ENCODE measurements at places on chromosomes 13 and 19.

GRCh38 chr13:67515895-67516294, 285.8 kb upstream of the PCDH9 start:
- peak; percentile 32 for DNase-seq

DNA sequence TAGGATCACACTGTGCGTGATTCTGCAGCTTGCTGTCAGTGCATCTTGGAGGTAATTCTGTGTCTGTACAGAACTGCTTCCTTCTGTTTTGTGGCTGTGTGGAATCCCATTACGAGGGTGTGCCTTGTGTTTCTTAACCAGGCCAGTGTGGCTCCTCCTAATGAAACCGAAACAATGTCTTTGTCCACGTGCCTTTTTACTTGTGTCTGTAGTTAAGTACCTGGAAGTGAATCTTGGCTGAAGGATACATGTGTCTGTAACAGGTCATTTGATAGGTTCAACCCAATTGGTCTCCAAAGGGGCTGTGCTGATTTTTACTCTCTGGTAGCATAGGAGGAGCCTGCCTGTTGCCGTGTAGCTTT, 13.1 kb downstream of the NOP53 start:
- no peak for DNase-seq

DNA sequence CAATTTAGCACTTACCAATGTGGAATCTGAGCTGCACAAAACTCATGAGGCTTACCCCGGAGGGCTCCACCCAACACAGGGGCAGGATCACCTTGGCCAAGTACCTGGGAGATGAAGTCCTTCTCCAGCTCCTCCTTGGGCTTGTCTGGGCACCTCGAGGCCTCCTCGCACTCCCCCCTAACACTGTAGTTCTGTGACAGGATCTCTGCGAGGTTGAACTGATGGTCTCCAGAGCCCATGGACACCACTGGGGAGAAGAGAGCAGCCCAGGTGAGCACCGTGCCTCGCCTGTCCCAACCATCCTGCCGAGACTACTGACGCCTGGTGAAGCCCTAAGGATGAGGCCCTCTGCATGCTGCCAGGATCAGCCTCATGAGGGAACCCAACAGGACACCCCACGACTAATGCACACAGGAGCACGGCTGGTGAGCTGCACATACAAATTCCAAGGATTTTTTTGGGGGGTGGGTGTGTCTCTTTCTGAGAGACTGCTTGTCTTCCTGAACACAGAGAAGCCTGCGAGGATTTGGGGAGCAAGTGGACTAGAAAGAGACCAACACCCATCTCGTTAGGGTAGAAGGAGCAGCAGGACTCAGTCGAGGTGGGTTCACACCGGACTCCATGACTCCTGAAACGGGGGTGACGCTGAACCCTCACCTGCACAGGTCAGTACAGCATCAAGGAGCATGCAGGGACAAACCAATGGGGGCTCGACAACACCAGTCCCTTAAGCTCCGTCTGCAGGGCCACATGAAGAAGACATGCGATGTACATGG, 10.1 kb downstream of the MIER2 start:
- DNase-seq: no peak

DNA sequence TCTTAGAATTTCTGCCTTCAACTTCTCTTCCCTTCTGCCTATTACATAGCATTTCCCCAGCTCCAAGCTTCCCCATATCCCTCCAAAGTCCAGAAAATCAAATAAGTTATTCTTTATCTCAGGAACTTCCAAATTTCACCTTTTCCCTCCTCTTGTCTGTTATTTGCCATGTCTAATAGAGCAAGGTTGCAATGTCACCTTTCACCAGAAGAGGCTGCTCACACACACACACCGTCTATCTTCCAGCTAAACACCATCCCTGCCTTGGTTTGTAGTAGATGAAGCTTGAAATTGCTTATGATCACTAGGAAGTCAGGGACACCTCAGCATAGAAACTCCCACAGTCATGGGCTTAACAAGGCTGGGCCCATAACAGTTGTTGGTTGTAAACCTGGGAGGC, 48.4 kb downstream of the ZNRF4 start:
- DNase-seq: no peak

DNA sequence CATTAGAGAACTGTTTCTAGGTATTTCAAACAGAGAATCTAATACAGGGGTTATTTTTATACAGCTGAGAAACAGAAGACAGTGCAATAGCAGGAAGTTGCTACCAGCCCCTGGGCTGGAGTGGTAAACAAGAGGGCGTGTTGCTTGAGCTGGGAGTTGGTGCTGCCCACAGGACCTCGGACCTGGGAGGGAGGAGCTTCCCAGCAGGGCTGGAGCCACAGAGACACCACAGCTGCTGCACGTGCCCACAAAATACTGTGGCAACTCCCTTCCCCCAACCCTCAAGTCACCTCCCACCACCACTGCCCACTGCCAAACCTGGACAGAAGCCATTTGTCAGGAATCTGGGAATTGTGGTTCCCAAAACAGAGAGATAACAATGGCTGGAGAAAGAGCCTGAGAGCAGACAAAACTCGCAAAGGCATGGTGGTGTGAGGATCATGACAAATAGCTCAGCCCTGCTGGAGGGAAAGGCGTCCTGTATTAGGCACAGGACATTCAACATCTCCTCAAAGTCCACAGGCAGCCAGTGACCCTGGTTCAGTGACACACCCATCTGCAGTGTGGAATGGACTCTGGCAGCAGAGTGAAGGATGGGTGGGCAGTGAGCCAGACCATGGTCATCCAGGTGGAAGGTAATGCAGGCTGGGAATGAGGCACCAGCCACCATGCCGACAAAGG, 57.2 kb downstream of the SPATA13 start:
- no peak for DNase-seq

DNA sequence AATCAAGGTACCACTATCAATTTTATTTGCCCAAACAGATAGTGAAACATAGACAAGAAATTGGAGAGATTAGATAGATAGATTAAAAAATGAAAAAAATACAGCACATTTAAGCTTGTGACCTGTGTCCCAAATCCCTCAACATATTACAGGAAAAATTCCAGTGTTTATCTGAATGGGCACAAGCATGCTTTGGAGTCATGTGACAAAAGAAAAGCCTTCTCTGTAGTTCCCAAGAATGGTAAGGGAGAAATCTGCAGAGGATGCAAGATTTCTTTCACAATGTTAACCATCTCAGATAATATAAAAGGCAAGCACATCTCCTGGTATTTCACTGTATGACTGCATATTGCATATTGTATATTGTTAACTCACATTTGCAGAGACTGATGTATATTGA, 168.0 kb downstream of the PCDH9 start:
- DNase-seq: no peak

DNA sequence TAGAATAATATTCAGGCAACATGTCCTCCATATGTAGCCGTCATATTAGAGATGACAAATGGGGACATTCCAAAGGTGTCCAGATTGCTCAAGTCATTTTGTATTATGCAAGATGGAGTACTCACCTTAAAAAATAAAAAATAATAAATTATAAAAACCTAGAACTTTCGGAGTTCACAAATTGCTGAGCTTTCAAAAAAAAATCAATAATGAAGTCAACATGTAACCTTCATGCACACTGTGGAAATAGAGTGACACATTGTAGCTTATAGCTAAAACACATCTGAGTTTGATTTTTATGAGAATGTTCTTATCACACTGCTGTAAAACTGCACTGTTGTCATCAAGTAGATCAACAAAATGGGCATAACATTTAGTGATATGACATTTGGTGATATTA, 411.2 kb downstream of the GPC6 start:
- DNase-seq: no peak

- DNase-seq: no peak
Measured at GRCh38 chr13:100890645-100891044, 216.1 kb upstream of the TMTC4 start.

DNA sequence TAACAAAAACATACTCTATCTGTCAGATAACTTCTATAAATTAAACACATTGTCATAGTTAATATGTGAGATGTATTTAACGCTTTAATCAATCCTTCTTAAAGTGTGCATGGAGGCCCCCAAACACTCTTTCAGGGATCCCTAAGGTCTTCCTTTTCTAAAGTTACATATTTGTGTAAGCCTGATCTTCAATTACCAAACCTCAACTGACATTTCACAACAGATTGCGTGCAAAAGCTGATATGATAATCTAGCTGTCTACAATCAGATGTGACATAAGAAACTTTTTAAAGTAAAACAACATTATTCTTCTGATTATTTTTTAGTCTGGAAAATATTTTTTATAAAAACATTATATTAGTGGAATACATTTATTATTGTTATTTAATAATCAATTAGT, 1850.4 kb downstream of the OLFM4 start:
- DNase-seq: no peak

GRCh38 chr13:50934735-50935435, 25.3 kb downstream of the RNASEH2B start:
- DNase-seq: no peak

- DNase-seq: no peak
Measured at GRCh38 chr19:3696660-3696995, 3.6 kb downstream of the PIP5K1C start.

DNA sequence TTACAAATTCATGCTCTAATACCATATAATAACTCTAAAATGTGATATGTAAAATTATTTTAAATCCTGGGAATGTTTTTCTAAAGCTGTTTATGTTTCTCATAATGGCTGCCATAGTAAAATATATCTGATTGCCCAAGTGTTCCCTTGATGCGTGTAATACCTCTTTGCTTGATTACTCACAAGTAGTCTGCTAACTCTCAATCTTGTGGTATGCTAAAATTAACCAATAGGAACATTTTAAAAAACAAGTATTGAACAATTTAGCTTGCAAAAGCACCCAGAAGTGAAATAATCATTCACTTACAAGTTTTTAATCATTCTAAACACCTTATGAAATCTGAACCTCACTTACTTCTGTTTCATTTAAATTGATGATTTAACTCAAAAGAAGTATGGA, 386.0 kb upstream of the ATXN8OS start:
- no peak for DNase-seq

- DNase-seq: no peak
Measured at GRCh38 chr13:108924541-108924940, 295.1 kb downstream of the MYO16 start.

DNA sequence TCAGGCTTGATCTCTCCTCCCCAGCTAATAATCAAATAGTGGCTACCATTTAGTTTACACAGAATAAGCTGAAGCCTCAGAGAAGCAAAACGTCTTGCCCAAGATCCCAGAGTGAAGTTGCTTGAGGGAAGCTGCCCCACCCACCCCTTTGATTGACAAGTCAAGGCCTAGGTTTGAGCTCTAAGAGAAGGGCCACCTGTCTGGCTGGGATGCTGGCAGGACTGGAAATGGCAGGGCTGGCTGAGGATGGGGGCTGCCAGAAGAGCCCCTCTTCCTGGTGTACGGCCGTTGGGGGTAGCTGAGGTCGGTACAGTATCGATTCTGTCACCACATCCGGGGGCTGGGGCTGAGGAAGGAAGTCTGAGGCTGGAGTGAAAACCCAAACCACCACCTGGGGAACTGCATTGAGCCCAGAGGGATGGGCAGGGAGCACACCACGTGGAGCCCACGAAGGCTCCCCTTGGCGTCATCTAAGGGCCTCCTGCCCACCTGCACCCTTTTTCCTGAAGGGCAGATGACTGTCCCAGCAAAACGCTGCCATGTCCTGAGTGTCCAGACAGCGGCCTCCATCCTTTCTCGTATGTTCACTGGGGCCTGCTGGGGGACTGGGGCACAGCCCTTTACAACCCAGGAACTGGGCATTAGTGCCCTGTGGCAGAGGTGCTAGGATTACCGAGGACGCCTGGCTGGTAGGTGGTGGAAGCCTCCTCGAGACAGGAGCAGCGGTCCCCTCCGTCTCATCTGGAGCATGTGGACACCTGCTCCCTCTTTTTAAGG, 1.4 kb upstream of the PRKD2 start:
- no peak for DNase-seq

DNA sequence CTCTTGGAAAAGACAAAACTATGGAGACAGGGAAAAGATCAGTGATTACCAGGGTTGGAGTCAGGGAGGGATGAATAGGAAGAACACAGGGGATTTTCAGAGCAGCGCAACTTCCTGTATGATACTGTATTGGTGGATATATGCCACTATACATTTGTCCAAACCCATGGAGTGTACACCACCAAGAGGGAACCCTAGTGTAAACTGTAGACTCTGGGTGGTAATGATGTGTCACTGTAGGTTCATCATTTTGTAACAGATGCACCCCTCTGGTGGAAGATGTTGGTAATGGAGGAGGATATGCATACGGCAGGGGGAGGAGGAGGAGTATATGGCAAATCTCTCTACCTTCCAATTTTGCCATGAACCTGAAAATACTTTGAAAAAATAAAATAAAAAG, 68.1 kb downstream of the UFM1 start:
- DNase-seq: no peak

GRCh38 chr13:36770741-36771140, 48.3 kb upstream of the RFXAP start:
- DNase-seq: no peak

GRCh38 chr19:37583340-37583739, 11.3 kb downstream of the ZNF571 start:
- DNase-seq: no peak

- no peak for DNase-seq
Measured at GRCh38 chr19:47274891-47275761, 441 bp downstream of the INAFM1 start.

DNA sequence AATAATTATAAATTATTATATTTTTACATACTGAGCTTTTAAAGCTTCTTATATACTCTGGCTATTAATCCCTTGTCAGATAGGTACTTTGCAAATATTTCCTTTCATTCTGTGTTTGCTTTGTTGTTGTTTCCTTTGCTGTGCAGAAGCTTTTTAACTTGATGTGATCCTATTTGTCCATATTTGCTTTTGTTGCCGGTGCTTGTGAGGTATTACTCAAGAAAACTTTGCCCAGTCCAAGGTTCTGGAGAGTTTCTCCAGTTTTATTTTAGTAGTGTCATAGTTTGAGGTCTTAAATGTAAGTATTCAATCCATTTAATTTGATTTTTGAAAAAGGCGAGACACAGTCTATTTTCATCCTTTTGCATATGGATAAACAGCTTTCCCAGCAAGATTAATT, 1319.9 kb upstream of the PRR20A start:
- no peak for DNase-seq

DNA sequence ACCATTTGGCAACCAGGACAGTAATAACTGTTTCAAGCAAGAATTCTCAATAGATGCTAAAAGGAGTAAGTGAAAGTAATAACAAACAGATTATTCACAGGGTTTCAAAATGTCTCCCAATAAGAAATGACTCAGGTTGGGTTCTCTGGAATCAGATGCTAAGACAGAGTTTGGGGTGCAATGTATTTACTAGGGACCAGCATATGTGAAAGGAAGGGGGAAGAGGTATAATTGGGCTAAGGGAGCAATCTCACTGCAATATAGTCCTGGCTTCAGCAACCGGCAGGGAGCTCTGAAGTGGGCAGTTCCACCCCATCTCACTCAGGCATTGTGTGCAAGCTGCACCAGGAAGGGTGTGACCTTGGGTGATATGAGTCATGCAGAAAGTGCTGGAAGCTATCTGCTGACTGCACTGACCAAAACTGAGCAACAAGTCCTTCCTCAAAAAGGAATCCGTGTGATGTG, 23.4 kb downstream of the ZDHHC20 start:
- no peak for DNase-seq

- DNase-seq: peak; percentile 12
Measured at GRCh38 chr13:42740753-42741152, 40.6 kb upstream of the FAM216B start.

Data from NCI-H2081 (cell line).